ENCODE measurements at places on chromosomes 1 and 21.

- DNase-seq: no peak
Observed at GRCh38 chr1:223411309-223411708, 18.1 kb downstream of the CCDC185 start.

DNA sequence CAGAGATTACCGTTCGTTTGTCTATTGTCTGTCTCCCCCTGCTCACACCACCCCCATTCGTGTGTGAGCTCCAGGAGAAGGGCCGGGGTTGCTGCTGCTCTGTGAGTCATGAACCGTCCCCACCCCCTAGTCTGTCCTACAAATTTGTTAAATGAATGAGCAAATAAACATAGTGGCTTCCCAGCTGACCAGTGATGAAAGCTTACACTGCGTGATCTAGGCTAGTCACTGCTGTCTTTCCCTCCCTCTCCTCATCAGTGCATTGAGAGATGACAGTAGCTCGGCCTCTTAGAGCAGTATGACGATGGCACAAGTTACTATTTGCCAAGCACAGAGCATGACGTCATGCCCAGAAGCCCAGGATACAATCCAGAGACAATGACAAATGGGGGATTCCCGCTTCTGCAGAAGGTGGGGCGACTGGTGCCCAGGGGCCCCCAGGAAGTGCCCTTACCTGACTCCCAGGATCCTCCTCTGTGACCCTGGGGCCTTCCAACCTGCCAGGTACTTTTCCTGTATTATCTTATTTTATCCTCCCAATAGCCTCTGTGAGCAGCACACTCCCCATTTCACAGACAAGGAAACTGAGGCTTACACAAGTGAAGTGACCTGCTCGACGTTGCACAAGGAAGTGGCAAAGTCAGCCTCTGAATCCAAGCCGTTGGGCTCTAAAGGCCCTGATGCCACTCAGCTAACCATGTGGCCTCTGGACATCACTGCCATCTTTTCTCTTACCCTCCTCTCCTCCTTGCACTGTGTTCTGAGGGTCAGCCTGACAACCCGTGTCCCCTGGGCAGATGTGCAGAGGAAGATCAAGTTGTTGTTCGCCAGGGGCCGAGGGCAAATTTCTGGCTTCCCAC lies 8.6 kb upstream of the EPHA2 start:
- DNase-seq: no peak

DNA sequence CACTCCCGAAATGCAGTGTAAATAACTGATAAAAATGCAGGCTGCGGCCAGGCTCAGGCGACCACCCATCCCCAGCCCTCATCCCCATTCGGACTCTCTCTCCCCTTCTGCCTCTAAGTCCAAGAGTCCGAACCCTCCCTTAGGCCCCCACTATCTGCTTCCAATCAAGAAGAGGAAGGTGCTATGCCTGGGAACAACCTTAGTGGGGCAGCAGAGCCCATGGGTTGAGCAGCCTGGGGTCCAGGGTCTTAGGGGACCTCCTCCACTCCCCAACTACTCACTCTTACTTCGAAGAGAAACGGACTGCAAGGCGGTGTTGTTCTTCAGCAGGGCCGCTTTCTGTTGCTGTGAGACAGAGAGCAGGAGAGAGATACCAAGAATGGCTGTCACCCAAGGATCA lies 12.2 kb downstream of the ARHGEF2 start:
- DNase-seq: no peak

GRCh38 chr1:110561596-110561995 lies 42.6 kb upstream of the KCNA10 start:
- no peak for DNase-seq

- DNase-seq: no peak
Observed at GRCh38 chr1:76826072-76826845, 41.0 kb upstream of the ST6GALNAC5 start.
